ENCODE measurements at places on chromosomes 11 and 22.

DNA sequence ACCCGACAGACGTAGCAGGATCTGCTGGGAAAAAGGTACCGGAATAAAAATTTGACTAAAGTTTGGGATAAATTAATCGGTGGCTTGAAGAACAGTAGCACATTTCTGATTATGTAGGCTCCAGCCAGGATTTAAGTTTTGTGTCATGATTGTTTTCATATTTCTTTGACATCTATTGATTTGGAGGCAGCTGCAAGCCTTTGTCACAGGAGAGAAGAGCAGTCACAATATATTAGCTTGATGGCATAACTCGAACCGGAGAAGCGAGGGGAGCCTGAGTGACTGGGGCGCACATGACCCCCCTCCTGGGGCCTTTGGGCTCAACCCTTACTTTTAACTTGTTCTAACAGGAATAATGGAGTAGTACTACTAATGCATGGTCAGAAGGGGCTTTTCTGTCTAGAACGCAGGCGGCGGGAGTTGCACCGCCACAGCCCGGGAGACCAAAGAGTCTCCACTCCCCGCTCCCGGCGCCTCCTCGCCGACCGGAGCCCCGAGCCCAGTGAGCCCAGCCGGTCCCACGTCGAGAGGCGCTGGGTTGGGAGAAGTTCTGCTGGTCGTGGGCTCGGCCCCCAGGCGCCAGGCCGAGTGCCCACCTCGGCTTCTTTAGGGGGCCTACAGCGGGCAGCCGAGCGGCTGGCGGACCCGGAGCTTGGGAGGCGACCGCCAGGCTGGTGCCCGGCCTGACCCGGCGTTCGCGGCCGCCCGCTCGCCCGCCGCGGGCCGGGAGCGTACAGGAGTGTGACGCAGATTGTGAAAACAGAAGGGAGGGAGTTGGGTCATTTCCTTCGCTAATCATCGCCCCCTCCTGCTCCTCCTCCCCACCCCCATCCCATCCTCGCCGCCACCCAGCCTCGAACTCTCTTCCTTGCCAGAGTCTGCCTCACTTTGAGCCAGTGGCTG lies 15.7 kb upstream of the PAX6 start:
- no peak for DNase-seq

DNA sequence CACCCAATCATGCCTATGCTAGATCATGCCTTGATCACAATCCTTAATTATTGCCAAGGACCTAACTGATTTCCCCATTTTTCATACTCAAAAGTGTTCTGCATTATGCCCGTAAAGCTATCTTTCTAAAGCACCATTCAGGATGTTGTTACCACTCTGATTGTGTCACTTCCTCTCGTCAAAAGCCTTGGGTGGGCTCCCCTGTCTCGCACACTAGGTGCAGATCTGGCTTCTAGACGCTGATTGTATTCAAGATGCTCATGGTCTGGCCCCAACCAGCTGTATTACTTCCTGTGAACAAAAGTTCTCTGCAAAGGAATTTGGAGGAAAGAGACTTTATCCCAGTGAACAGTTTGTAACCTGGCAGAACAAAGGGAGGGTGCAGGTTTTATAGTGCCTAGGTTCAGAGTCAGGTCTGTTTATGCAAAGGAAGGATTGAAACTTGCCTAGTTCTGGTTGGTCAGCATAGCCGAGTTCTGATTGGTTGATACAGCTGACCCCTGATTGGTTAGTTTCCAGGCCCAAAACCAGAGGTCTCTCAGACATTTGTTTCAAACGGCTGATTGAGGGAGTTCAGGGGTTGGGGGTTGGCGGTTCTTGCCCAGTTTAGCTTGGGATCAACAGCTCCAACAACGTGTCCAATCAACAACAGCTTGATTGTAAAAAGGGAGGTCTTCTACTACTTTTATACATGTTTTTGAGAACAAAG lies 25.4 kb downstream of the ATG13 start:
- DNase-seq, result no peak

DNA sequence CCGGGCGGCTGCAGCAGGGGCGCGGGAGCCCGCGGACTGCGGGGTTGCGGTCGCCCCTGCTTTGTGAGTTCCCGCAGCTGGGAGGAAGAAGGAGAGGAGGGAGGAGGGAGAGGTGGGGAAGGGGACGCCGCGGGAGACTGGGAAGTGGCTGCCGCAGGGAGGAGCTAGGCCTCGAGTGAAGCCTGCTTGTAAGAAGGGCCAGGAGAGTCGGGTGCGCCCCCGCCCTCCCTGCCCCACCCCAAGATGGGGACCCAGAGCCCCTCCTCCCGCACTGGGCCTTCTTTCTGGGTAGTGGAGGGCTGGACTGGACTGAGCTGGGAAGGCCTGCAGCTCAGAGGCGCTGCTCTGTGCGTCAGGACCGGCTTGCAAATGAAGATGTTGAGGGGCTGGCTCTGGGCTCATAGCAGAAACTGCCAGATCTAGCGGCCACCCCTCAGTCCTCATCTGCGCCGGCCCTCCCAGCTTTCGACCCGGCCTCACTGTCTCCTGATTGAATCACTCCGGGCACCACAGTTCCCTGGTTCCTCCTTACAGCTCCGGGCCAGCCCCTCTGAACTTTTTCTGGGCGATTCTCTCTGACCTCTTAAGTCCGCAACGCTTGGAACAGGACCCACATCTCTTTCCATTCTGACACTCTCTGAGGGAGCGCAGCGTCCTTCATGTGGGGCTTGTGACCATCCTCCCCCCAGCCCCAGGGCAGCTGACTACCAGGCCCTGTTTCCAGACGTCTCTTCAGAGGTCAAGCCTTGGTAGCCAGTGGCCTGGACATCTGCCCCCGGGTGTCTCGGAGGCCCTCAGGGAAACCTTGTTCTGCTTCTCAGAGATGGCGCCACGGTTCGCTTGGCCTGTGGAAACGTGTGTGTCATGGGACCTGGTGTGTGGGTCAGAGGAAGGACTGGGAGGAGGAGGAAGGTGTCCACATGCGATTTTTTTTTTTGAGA lies 21.9 kb downstream of the SERPINH1 start:
- peak; percentile 17 for DNase-seq

DNA sequence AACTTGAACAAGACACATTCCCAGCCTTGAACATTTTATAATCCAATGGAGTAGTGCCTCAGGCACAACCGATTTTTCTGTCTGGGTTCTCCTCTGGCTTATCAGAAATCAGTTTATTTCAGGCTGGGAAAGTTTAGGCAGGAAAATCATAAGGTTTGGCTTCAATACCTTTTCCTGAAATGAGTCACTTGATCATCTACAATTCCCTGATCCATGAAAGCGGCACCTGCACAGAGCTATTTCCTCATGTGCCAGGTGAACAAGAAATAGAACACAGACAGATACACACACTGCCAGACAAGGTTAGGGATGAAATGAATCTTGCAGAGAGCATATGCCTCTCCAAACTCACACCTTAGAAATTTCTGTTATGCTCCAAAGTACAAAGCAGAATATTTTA lies 106.7 kb upstream of the OR9G4 start:
- no peak for DNase-seq

DNA sequence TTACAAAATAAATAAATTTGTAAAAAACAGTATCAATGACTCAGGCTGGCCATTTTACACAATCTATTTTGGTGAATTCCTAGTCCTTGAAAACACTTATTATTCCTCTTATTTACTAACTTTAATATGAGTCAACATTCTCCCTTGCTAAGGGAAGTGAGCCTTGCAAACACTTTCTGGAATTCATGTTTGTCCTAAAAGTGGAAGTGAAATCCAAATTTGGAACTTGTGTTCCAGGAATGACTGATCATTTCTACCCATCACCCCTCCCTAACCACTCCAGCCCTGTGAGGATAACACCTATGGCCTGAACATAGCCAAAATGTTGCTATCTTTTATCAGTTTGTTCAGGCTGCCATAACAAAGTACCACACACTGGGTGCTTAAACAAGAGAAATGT lies 83.1 kb downstream of the OR5AK2 start:
- no peak for DNase-seq

DNA sequence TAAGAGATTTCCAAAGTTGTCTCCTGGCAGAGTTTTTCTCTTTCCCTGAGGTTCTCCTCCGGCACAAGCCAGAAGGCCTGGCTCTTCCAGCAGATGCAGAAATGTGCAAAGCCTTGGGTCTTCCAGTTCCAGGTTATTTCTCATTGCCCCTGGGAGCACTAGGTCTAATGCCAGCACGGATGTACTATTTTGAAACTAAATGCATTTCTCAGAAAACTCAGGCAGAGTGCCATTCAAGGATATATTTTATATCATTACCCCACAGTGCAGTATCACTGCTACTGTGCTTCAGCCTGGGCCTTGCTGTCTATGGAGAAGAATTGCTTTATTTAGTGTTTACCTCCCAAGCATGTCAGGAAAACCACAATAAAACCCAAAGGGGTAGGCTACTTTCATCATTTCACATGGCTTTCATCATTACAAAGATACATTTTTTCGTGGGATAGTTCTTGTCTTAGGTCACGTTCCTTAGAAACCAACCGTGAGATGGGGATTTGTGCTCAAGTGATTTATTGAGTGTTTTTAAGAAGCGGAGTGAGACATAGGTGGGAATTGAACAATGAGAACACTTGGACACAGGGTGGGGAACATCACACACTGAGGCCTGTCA lies 22.4 kb upstream of the FZD4 start:
- no peak for DNase-seq

DNA sequence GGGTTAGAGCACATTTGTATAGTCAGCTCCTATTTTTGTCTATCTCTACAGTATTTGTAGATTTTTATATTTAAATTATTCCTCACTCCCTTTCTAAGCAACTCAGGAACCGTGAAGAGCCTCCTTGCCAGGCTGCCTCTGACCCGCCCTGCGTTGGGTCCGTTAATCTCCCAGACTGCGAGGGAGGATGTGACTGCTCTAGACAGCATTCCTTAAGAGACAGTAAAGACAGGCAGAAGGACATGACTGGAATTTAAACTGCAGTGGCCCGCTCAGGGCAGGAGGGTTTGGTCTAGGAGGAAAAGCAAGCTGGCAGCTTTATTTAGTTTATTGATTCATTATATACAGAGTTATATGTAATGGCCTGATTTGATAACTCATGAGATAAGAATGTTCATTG lies 413.7 kb downstream of the TMEM135 start:
- no peak for DNase-seq

- DNase-seq, result no peak
Measured at GRCh38 chr11:126167488-126167887, 44.0 kb downstream of the RPUSD4 start.

DNA sequence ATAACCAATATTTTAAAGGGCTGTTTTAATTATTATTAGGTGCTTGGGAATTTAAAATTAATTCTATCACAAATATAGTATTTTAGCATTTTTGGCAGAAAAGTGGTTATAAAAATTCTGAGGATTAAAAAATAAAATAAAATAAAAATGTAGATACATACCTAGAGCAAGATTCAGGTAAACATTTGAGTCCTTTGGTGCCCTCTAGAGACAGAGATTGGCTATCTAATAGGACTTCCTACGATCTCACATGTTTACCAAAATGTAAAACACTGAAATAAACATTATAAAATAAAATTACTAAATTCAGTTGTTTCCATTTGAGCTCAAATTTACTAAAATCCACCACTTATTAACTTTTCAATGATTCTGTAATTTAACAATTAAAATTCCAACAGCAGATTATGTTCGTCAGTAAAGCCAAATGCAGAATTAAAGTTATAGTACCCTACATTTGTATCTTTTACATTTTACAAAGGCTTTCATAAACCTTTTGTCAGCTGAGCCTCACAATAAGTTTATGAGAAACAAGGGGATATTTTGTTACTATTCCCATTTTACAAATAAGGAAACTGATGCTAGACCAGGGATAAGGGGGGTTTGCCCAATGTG lies 27.7 kb downstream of the SLC36A4 start:
- DNase-seq, result no peak
